ENCODE measurements at places on chromosomes 1 and 21.

GRCh38 chr1:37255136-37255795 is 219.1 kb upstream of the ZC3H12A start:
- DNase-seq: no peak

- no peak for DNase-seq
Measured at GRCh38 chr1:19456968-19457441, 28.3 kb downstream of the CAPZB start.

- no peak for DNase-seq
Measured at GRCh38 chr1:156673387-156674121, 3.7 kb downstream of the NES start.

DNA sequence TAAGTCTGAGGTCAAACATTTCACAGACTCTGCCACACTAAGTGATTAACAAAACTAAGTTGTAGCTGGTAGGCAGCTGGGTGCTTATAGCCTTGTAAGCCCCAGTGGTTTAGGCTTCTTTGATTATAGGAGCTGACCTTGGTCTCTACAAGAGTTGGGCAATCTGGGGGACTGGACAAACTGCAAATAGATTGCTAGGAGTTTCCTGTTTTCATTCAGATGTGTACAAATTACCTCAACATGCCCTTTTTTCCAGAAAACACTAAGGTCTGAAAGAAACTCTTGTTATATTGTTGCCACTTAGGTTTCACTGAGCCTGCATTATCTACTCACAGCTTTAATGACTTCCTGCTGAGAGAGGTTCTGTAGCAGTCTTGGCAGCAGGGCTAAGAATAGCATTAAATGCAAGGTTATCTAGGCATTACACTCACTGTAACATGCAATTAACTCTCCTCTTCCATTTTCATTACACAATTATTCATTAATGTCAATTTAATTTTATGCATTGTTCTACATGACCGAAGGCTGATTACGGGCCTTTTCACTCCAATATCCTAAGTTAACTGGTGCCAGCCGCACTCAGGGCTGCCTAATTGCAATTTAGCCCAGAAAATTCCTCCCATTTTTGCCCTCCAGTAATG is 314.0 kb downstream of the LMO4 start:
- no peak for DNase-seq

DNA sequence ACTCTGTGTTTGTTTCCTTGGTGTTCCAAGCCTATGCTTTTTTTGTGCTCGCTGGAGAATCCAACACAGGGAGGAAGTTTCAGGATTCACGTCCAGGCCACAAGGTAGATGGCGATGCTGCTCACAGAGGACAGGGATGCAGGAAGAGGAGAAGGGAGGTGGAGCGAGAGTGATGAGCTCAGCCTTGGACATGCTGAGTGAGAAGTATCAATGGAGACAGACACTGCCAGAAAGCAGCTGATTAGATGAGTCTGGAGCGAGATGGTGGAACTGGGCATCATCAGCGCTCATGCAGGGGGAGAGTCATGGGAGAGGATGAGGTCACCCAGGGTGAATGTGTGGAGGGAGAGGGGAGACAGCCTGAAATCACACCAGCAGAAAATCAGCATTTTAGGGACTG is 110.0 kb downstream of the GLUL start:
- DNase-seq: peak; percentile 10

GRCh38 chr1:113396585-113396984 is 6.3 kb downstream of the MAGI3 start:
- DNase-seq: no peak

DNA sequence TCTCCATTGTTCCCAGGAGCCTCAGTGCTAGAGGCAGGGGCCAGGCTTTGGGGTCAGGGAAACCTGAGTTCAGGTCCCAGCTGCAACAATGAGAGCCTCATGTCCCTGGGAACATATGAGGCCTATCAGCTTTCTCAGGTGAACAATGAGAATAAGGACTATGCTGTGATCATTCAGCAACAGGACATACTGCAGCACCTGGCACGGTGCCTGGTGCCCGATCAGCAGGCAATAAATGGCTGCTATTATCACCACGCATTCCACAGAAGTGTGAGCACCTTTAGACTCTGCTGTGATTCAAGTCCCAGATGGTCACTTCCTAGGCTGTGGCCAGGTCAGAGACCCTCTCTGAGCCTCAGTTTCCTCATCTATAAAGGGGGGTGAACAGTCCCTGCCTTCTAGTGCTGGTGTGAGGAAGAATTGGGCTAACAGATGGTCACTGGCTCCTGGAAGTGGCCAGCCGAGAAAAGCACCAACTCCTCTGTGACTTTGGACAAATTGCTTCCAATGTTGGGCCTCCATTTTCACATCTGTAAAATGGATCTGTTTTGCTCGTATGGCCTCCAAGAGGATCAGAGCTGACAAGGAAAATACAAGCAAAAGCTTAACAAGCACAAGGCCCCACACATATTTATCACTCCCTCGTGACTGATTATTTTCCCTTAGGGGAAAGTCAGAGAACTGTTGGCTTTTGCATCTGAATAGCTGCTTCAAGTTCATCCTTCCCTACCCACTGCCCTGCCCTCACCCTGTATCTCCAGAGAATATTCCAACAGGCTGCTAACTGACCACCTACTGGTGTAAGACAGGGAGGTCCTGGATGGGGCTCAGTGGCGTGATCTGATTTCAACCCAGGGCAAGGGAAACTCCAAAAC is 1.1 kb downstream of the SLC5A9 start:
- peak; percentile 57 for DNase-seq

GRCh38 chr1:111223126-111223685 is 4.3 kb upstream of the CHI3L2 start:
- DNase-seq: no peak

DNA sequence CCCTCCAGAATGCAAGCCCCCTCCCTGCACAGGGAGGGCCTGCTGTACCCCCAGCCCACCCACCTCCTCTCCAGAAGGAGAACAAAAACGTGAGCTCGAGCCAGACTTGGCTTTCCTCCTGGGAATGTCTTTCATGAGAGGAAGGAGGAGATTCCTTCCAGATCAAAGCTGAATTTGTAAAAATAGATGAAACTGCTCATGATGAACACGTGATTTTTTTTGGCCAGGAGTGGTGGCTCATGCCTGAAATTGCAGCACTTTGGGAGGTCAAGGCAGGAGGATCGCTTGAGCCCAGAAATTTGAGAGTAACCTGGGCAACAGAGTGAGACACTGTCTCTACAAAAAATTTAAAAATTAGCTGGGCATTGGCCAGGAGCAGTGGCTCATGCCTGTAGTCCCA is 21.8 kb downstream of the GPR157 start:
- DNase-seq: no peak

- DNase-seq: no peak
Measured at GRCh38 chr1:67684526-67685066, 405 bp upstream of the GADD45A start.

GRCh38 chr1:71667216-71667615 is 586.4 kb upstream of the ZRANB2 start:
- peak; percentile 47 for DNase-seq

GRCh38 chr1:246608616-246609376 is 42.5 kb downstream of the CNST start:
- no peak for DNase-seq

GRCh38 chr21:37593740-37594471 is 227.3 kb downstream of the DYRK1A start:
- no peak for DNase-seq

DNA sequence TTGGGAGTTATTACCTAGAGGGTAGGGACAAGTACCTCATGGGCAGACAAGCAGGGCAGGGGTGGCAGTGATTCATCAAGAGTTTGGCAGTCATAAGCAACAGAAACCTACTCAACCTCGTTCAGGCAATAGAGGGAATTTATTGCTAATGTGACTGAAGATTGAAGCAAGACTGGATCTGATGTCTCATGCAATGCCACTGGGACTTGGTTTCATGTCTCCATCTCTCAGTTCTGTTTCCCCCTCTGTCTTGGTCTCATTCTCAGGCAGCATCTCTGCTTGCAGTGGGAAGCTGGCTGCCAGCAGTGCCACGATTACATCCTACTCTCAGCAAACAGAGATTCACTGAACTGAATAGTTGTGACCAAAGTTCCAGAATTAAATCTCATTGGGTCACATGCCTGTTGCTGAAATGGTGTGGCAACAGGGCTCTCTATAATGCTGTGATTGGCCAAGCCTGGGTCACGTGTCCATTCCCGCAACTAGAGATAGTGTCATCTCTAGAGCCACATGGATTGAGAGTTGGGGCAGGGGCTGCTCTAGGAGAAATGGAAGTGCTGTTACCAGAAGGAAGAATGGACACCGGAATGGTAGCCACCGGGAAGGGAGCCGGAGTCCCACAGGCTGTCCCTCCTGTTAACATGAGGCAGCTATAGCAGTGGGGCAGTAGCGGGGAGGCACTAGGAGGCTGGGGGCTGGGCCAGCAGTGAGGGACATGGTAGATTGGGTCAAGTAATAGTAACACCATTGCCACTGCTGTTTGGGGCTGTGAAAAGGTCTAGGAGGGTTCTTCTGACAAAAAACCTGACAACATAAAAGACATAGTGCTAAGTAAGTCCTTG is 3.9 kb upstream of the CDC42 start:
- no peak for DNase-seq

- peak; percentile 9 for DNase-seq
Measured at GRCh38 chr1:39632682-39633417, 6.6 kb downstream of the HEYL start.

DNA sequence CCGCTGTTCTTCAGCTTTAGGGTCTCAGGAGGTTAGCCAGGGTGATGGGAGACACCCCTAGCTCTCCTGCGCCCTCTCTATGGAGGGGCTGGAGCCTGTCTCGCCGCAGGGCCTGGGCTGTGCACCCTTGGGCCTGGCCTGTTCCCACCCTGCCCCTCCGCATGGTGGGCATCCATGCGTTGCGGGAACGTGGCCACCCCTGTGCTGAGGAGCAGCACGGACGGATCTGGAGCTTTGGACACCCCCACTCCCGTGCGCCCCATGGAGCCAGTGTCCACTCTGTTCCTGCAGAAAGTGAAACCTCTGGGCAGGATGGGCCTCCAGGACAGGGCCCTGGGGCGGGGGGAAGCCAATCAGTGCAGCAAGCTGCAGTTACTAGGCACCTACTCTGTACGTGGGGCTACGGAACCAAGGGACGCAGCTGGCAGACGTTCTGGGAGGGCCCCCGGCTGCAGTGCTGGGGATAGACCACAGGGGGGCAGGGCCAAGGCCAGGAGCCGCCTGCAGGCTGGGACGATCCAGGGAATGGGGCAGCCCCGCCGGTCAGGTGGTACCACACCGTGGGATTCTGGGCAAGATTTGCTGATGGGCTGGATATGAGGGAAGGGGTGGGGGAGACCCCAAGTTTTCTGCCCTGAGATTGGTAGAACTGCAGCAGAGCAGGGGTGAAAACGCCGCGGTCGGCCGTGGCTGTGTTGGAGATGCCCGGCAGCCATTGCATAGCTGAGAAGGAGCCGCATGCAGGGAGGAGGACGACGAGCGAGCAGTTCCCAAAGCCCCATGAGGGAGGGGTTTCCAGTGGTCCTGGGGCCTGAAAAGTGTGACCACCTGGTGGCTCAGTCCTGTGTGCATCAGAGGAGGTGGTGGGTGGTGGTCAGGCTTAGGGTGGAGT is 43.3 kb downstream of the TP73 start:
- DNase-seq: peak; percentile 20

DNA sequence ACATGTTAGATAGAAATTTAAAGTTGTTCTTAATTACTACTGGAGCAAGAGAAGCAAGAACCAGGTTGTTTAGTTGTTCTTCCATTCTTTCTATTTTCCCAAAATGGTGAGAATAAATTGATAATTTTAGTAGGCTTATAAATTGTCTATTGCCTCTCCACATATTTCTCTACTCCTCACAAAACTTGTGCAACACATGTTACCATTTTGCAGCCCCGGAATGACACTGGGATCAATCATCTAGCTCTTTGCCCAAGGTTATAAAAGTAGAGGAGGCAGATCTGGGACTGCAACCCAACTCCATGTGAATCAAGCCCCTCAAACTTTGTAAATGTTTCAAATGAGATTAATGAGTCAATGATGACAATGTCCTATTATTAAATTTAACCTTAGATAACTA is 34.9 kb downstream of the PRMT6 start:
- DNase-seq: no peak

DNA sequence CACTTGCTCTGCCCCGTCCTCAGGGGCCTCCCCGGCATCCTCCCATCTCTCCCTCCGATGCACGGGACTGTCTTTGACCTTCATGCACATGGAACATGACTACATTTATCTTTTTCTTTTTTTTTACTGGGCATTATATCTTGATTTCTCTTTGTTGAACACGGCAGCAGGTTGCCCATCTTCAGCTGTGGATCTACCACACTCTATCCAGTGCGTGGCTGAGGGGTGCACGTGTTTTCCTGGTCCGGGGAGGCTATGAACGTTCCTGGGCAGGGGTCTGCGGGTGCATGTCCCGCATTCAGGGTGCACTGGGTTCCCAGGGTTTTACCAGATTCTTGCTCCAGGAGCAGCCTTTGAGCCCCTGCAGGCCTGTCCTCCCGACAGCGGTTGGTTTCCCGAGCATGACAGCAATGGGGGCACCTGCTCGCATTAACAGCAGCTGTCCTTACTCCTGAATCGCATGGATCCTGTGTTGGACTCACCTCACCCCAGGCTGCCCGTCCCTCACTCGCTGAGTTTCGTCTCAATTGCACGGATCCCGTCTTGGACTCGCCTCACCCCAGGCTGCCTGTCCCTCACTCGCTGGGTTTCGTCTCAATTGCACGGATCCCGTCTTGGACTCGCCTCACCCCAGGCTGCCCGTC is 7.4 kb downstream of the POFUT2 start:
- no peak for DNase-seq

- no peak for DNase-seq
Measured at GRCh38 chr1:148355976-148356375, 127.1 kb downstream of the PPIAL4G start.

GRCh38 chr1:203524824-203525223 is 30.9 kb downstream of the OPTC start:
- no peak for DNase-seq

DNA sequence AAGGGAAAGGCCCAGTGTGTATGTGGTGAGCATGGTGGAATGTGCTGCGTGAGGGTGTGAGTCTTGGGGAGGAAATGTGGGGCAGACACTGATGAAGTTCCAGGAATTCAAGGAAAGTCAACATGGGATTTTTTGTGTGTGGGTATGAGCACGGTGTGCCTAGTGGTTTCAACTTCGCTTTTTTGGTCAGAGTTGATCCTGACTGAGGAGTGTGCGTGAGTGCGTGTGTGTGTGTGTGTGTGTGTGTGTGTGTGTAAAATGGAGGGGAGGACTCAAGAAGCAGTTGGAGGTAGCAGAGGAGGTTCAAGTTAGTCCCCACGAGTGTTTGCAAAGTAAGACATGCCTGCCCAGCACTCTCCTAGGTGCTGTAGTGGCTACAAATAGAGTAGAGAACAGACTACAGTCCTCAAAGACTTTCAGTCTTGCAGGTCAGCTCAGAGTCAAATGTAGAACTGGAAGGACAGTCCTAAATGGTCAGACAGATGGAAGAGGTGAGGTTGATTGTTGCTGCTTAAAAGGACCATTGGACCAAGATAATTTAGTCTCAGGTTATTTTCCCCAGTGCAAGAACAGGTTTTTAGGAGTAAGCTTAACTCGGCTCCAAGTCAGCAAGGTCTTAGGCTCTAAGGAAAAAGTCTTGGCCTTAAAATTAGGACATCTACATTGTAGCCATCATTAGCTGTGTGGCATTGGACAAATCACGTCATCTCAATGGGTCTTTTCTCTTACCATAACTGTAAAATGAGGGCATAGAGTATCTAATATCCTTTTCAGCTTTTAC is 25.0 kb downstream of the SLAMF1 start:
- no peak for DNase-seq
